Mesenchymal stem cell (in vitro differentiated cells and primary cell): ENCODE measurements at places on chromosomes 6 and 20.

- no peak for DNase-seq
Observed at GRCh38 chr6:111950661-111951496, 77.6 kb upstream of the FYN start.

DNA sequence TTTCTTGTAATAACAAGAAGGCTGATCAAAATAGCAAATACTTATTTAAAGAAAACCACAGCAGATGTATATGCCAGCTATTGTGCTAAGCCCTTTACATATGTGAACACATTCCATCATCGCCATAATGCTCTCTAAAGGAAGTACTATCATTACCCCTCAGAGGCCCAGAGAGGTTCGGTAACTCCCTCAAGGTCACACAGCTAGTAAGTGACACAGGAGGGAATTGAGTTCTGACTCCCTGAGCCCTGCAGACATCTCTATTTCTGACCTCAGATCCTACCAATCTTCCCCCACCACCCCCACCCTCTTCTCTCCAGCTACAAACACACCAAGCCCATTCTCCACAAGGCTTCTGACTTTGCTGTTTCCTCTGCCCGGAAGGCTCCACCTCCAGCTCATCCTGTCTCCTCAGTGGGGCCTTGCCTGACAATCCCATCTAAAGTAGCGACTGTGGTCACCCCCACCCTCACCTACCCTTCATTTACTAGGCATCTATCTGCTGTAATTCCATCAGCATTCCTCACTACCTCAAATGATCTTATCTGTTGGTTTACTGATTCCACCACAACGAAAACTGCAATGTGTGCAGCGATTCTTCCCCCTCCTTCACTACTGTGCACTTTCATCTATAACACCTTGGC, 234.5 kb downstream of the LRFN2 start:
- DNase-seq = no peak

- DNase-seq = peak; percentile 86
Observed at GRCh38 chr20:45771182-45771759, 20.4 kb downstream of the WFDC3 start.

- DNase-seq = peak; percentile 96
Observed at GRCh38 chr20:47274401-47275108, 81.9 kb downstream of the ZMYND8 start.

DNA sequence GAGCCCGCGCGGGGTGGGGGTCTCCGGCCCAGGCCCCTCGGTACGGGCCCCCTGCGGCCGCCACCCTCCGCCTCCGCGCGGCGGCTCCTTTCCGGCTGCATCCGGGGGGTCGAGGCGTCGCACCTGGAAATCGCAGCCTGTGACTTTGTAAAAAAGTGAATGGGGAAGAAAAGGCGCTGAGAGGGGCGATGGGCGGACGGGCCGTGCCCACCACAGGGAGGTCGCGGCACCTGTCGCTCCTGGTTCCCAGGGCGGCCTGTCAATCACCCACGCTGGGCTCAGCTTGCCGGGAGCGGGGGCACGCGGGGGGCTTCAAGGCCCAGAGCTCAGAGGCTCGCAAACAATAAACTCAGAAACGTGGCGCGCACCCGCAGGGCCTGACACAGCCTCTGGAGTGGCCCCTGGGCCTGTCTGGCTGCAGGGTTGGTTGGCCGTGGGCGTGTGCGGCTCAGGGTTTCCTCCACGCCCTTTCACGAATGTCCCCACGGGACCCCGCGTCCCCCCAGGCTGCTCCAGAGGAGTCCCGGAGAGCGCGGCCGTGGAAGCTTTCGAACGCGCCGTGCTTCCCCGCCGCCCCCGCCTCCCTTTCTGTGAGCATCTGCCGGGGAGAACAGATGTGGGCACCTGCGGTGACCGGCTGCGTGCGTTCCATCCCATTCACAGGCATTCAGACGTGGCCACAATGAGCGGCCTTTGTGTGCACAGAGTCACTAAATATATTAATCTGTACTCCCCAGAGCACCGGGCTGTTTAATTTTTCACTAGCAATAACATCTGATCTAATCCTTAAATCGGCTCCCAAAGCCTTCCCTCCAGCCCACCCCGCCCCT, 6.1 kb upstream of the DLL1 start:
- no peak for DNase-seq

- DNase-seq = no peak
Observed at GRCh38 chr6:166546653-166547052, 39.8 kb downstream of the RAMACL start.

GRCh38 chr20:56428410-56428809, 16.4 kb downstream of the CASS4 start:
- no peak for DNase-seq

DNA sequence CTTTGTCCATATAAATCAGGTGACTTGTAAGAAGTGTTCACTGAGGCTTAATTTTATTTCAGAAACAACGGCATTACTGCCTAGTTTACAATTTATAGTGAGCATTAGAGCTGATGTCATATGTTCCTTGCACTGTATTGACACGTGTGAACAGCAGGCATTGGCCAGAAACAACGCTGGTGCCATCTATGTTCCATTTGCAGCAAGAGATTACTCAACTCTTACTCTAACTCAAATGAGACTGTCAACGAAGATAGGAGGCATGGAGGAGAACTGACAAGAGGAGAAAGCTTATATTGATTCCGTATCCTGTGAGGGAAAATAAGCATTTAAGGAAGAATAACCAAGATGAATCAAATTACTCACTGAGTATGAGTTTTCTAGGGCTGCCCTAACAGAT, 48.4 kb downstream of the MTFR2 start:
- DNase-seq = no peak

DNA sequence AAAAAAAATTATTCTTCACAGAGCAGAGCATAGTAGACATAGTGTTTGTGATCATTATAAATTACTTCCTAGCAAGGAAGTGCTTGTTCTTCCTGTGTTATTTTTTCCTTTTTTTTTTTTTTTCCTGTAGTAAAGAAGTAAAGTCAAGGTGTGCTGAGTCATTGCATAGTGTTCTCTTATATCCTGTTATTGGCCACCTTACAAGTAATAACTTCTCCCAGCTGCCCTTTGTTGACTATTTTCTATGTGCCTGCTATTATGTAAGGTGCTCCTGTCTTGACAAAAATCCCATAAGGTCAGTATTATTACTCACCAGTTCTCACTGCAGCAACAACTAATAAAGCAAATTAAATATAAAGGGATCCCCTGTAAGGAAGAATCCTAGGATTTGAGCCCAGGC, 195.3 kb downstream of the GJA1 start:
- DNase-seq = no peak

DNA sequence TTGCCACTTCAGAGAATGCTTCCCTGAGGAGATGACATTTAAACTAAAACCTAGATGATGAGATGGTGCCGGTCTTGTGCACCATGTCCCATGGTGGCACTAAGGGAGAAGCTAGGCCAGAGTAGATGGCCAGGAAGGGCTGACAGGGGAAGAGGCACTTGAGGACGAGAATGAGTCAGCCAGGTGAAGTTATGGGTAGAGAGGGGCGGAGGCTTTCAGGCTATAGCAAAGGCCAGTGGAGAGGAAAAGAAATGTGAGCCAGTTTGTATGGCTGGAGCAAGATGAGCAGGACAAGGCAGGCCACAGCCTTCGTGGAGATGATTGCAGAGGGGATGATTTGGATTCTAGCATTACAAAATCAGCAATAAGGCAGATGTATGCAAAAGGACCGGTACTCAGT, 44.7 kb upstream of the ADGRF4 start:
- DNase-seq = no peak

DNA sequence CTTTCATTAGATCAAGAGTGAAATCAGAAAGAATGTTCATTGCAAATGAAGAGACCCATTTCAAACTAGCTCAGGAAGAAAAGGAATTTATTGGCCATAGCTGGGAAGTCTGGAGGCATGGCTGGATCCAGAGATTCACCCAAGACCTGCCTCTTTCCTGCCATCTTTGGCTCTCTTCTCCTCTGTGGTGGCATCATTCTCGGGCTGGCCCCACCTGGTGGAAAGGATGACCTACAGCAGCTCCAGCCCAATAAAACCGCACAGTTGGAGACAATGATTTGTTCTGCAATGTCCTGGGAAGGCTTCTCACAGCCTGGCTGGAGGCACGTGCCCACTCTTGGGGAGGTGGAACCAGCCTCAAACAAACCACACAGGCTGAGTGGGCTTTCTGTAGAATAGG, 18.1 kb upstream of the FERMT1 start:
- DNase-seq = peak; percentile 6

DNA sequence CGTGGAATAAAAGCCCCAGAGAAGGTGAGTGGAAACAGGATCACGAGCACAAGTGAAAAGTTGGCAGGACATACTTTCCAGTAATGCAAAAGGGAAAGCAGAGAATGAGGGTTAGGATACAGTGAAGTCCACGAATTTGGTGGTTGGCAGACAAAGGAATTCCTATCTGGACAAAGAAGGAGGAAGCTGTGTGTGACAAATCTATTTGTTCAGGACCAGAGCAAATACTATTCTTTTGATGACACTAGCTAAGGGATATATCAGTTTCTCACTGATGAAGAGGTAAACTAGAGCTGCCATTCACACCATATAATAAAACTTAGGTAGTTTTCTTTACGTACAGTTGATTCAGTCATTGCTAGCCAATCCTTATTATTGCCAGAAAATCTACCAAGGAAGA, 156.8 kb upstream of the GRIK2 start:
- DNase-seq = no peak

DNA sequence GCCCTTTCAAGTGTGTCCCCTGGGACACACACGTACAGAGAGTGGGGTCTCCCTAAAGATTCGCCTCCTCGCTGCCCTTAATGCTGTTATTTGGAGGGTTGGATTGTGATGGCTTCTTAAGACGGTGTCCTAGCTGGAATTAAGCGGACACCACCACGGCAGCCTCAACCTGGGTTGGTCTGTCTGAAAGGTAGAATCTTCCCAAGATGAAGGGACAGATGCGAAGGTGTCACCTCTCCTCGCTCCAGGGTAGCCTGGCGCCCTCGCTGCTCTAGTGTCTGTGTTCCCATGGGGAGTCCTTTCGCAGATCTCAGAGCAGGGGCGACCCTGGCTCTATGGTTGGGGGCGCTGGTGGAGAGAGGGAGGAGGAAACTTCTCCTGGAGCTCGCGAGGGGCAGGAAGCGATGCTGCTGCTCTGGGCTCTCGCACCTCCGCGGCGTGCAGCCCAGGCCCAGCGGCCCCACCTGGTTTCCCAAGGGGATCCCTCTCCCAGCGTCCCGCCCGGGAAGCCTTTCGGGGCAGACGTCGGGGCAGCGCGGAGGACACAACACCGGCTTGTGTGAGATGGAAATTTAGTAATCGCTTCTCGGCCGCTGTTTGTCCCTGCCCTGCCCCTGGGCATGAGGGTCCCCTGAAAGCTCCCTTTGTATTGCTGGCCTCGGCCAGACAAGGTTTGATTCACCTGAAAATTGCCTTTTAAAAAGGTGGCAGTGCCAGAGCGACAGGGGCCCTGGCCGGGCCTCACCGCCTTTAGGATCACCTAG, 1.7 kb downstream of the RSPO3 start:
- DNase-seq = no peak
